DMS79 treated with DMSO at 0.1 percent for 48 hours (cell line): ENCODE measurements at places on chromosomes 6 and 20.

DNA sequence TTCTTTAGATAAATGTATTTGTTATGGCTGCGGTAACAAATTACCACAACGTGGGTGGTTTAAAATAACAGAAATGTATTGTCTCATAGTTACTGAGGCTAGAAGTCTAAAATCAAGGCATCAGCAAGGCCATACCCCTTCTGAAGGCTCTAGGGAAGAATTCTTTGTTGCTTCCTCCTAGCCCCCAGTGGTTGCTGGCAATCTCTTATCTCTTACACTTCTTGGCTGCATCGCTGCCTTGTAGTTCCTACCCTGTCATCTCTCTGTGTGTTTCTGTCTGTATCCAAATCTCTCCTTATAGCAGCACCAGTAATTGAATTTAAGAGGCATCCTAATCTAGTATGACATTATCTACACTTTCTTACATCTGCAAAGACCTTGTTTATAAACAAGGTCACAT, 534.7 kb downstream of the PHF3 start:
- no peak for DNase-seq

GRCh38 chr6:37739618-37740017, 41.9 kb upstream of the MDGA1 start:
- DNase-seq: no peak

DNA sequence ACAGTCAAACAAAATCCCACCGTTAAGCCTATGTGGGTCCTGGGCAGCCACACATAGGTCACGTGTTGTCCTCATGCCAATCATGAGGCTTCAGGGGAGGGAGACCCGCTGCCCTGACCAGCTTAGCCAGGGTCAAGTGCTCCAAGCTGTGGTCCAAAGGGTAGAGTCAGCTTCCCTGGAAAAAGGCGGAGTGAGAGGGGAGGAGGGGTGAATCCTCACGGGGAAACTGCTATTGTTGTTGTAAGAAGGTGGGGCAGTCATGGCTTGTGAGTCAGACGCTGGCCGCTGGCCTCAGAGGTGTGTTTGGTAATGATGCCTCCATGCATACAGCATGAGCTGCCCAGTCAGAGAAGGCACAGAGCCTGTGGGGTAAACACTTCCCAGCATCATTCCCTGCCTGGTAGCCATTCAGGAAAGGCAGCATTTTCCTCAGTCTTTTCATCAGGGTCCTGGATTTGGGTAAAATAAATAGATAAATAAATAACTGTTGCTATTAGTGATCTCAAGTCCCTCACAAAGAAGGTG, 8.7 kb downstream of the CST3 start:
- no peak for DNase-seq

- no peak for DNase-seq
Observed at GRCh38 chr6:107331409-107332386, 127.7 kb downstream of the PDSS2 start.

GRCh38 chr6:163730246-163731210, 316.0 kb downstream of the QKI start:
- DNase-seq: no peak
